ENCODE measurements at places on chromosomes 7 and 10. TPM values are rescaled to one million over a fixed set of nuclear protein-coding genes. Genes with fewer than 3 reads are reported as not detected.

- no peak for DNase-seq
Measured at GRCh38 chr7:20865684-20866083, 79.0 kb upstream of the SP8 start.

PTF1A gene
- total RNA-seq: 48.9 TPM

HKDC1 gene
- 7.2 TPM for total RNA-seq

WDR86 gene
- total RNA-seq: 1.7 TPM

DNA sequence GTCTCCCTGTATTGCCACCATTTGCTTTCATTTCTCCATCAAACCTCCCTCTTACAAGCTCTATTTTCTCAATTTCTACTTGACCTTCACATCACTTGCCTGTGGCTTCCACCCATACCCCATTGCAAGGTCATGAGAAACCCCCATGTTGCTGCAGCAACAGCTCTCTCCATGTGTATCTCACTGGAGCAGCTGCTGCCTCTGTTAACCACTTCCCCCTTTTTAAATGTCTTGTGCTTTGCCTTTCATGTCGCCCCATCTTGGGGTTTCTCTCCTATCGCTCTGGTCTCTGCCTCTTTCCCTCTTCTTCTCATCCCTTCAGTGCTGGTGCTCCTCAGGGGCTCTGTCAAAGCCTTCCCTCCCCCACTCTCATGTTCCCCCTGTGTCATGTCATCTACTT, 148.8 kb downstream of the CHN2 start:
- DNase-seq: no peak

CYP2C18 gene
- 0.12 TPM for total RNA-seq
